ENCODE measurements at places on chromosomes 7 and 10.

DNA sequence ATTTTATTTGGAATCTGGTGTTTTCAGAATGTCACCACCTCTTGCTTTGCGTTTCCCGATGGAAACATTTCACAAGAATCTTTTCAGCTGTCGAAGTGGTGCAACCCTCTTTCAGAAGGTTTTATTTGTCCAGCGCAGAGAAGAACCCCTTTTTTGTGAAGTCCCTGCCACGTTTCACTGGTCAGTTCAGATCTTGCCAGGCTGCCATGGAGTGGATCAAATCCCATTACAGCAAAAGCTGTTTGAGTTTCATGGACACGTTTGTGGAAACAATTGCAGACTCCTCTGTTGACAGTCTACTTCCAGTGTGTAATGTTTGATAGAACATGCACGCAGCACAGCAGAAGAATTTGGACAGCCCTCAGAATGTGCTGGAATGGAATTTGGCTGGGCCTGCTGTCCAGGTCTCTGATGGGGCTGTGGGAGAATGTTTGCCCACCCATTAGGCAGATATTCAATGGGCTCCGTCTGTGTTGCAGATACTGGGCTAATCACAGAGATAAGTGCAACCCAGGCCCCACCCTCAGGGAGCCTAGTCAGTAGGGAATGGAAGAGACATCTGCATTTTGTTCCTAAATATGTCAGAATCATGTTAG is 143.2 kb downstream of the GRK5 start:
- DNase-seq = no peak

GRCh38 chr7:37924491-37925041 is 4.1 kb downstream of the EPDR1 start:
- DNase-seq = no peak

- no peak for DNase-seq
Observed at GRCh38 chr7:78542541-78542940, 744.0 kb downstream of the PHTF2 start.

- DNase-seq = no peak
Observed at GRCh38 chr7:49264530-49264929, 340.2 kb downstream of the CDC14C start.

GRCh38 chr10:7424315-7424714 is 13.5 kb upstream of the SFMBT2 start:
- no peak for DNase-seq

DNA sequence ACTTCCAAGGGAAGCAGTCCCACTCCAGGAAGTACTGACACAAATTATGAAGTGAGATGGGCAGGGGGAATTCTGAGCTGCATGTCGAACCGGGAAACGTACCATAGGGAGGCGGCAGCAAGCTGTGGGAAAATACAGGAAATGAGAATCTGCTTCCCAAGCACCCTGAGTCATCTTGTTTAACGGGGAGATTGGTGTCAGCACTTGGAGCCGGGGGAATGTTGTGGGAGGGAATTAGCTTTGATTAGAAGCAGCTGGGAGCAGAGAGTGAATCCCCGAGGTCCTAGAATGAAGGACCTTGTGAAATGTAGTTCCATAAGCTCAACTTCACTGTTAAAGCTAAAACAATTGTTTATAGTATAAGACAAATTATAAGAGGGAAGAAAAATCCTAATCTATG is 141.4 kb upstream of the PRKCQ start:
- DNase-seq = no peak

- DNase-seq = no peak
Observed at GRCh38 chr10:70655316-70655715, 17.0 kb upstream of the ADAMTS14 start.

DNA sequence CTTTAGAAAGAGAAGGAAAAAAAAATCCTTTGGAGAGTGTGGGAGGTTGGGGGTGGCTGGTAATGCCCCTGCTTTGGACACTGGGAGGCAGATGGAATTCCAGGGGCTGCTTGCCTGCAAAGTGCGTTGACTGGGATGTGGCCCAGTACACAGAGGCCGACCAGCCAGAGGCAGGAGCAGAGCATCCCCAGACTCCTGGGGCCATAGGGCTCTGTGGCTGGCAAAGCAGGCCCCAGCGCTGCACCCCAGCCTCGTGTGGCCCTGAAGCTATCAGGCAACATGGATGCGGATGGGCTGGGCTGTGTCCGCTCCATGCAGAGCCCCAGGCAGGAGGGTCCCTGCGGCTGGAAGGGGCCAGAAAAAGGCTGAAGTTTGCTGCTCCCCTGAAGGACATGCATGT is 361.6 kb upstream of the FZD8 start:
- no peak for DNase-seq

DNA sequence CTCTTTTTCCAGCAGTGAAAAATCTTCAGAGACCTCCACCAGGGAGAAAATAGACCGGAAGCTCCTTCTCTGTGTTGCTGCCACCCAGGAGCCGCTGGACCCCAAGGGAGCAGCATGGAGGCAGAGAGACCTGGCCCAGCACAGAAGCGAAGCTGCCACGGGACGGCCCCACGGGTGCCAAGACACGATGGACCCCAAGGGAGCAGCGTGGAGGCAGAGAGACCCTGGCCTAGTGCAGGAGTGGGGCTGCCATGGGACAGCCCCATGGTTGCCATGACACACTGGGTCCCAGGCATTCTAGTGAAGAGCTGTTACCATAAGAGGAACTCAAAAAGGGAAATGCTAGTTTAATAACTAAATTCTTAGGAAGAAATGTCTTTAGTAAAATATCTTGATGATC is 186.3 kb downstream of the PTPRN2 start:
- DNase-seq = no peak

- no peak for DNase-seq
Observed at GRCh38 chr7:79420464-79420863, 33.0 kb downstream of the MAGI2 start.

GRCh38 chr7:33854801-33855350 is 50.5 kb upstream of the BMPER start:
- DNase-seq = no peak

- no peak for DNase-seq
Observed at GRCh38 chr10:65375528-65375927, 1550.3 kb upstream of the LRRTM3 start.

- no peak for DNase-seq
Observed at GRCh38 chr10:110898391-110898790, 20.6 kb downstream of the BBIP1 start.

GRCh38 chr10:109618301-109618700 is 305.0 kb downstream of the XPNPEP1 start:
- DNase-seq = no peak

DNA sequence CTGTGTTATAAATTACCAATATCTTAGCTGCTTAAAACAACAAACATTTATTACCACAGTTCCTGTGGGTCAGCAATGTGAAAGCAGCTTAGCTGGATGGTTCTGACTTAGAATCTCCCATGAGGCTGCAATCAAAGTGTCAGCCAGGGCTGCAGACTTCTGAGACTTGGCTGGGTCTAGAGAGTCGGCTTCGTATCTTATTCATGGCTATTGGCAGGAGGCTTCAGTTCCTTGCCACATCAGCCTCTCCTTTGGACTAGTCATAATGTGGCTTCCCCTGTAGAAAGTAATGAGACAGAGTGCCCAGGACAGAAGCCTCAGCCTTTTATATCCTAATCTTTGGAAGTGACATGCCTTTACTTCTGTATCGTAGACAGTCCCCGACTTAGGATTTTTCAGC is 27.3 kb downstream of the RALA start:
- DNase-seq = no peak

DNA sequence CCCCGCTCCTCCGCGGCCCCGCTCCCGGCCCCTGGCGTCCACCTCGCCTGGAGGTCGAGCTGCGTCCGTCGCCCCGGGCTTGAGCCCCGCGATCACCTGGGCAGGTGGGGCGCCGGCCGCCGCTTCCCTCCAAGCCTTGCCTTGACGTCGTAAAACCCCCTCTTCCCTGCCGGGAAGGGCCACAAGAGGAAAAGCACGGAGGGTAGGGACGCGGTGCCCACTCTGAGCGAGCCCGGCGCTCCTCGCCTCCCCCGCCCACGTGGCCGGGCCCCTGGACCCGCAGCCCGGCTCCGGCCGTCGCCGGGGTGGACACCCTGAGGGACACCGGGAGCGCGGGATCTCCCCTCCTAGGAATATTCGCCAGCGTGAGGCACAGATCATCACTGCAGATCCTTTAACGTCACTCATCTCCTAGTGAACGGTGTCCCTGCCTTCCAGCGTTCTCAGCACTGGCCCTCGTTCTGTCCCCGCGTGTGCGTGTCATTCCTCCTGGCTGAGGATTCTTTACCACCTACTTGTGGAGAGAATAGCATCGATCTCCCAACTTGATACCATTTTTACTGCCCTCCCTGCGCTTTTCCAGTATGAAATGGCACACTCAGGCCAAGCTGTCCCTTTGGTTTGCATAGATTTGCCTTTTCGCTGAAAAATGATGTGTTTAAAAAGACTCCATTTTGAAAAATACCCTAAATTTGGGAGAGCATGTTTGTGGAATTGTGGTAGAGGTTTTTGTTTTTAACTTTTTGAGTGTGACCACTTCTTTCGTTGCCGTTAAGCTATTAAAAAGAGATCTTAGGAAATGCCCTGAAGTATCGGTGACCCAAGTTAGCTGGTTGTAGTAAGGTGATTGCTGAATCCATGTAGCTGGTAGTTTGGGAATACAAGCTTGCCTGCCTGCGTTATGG is 649 bp downstream of the ACTR3B start:
- DNase-seq = no peak

DNA sequence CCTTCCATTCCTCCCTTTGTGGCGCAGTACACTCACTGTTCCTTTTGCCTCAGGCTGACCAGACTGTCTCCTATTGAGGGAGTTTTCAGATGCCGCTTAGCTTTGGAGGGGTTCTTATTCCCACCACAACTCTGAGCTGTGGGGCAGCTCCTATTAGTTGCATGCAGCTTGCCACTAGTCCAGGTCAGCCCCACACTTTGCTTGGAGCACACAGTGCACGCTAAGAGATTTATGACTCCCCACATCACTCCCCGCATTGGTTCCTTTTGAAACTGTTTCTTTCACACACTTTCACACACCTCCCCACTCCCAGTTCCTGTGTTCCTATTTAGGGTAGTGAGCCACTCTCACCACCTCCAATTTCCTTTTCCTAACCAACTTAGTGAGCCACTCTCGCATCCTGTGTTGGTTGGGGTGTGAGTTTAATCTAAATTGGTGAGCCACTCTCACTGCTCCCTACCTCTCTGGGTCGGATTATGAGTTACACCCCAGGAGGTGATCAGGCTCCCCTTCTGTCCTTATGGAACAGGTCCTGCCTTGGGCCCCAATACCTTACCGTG is 10.4 kb upstream of the ZNF485 start:
- no peak for DNase-seq

DNA sequence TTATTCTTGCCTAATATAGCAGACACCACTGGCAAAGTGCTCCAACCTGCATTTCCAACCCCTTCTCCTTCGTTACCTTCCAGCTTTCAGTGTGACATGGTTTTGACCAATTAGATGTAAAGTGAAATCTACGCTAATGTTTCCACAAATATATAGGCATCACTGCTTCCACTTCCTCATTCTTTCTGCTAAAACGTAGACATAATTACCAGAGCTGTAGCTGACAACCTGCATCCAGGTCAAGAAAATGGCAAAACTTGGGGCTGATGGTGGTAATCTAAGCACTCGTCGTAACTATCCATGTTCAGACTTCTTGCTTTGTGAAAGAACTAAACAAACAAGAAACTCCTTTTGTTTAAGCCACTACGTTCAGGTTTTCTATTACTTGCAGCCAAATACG is 41.8 kb upstream of the COL1A2 start:
- DNase-seq = no peak

GRCh38 chr10:113385021-113385999 is 167.5 kb upstream of the HABP2 start:
- peak; percentile 71 for DNase-seq

- no peak for DNase-seq
Observed at GRCh38 chr10:51034769-51035168, 39.5 kb upstream of the PRKG1 start.

DNA sequence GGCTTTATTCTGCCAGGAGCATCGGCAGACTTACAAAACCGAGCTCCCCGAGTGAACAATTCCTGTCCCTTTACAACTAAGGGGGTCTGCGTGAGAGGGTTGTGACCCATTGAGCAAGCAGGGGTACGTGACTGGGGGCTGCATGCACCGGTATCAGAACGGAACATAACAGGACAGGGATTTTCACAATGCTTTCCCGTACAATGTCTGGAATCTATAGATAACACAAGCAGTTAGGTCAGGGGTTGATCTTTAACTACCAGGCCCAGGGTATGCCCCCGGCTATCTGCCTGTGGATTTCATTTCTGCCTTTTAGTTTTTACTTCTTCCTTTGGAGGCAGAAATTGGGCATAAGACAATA is 38.1 kb upstream of the GSDME start:
- no peak for DNase-seq

GRCh38 chr10:103512591-103513379 is 19.3 kb downstream of the NEURL1 start:
- no peak for DNase-seq

GRCh38 chr7:12557282-12557681 is 13.2 kb upstream of the SCIN start:
- DNase-seq = no peak

GRCh38 chr7:80472491-80473200 is 39.2 kb downstream of the GNAT3 start:
- DNase-seq = no peak

GRCh38 chr10:66788178-66788987 is 137.5 kb upstream of the LRRTM3 start:
- no peak for DNase-seq

- DNase-seq = no peak
Observed at GRCh38 chr10:23070913-23071218, 24.5 kb upstream of the MSRB2 start.

DNA sequence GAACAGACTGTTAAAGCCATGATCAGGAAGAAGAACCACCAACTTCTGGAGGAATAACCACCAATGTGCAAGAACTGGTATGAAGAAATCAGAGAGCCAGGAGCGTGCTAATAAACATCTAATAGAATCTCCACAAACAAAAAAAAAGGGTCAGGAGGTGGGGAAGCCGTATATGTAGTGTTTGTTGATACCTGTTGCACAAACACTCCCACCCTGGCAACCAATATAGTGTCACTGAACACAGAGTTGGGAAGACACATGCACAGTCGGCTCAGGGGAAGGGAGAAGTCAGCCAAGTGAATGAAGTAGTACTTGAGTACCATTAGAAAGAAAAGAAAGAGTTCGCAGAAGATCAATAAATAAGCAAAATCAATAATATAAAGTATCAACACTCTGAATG is 400.1 kb downstream of the PARD3 start:
- DNase-seq = no peak

DNA sequence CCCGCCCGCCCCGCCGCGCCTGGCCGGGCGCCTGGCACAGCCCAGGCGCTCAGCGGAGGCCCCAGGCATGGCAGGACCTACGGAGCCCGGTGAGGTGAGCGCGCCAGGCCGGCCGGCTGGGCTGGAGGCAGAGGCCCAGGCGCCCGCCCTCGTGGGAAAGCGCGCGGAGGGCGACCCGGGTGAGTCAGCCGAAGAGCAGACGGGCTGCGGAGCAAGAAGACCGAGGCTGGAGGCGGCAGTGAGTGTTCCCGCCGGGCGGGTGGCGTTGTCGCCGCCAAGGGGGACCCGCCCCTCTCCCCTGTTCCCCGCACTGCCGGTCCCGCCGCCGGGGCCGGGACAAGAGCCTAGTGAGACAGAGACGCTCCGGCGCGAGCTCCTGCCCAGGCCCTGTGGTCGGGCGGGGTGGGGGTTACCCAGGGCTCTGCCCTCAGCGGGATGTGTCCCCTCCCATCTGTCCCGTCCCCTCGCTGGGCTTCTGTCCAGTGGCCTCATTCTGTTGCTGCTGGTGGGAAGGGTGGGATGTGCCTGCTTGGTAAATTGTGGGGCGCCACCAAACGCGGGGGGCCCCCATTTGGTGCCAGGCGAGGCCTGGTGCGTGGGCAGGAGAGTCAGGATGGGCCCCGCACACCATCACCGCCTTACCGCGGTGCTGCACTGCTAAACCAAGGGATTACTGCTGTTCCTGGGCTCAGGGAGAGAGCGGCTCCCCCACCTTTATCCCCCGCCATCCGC is 17.0 kb upstream of the NODAL start:
- DNase-seq = no peak
